Suppressor macrophage treated with lipopolysaccharide for 1 hour (primary cell): ENCODE measurements at places on chromosomes 3 and 15.
A peak's percentile ranks its signal among the peaks of the same experiment; 100 is the strongest.

DNA sequence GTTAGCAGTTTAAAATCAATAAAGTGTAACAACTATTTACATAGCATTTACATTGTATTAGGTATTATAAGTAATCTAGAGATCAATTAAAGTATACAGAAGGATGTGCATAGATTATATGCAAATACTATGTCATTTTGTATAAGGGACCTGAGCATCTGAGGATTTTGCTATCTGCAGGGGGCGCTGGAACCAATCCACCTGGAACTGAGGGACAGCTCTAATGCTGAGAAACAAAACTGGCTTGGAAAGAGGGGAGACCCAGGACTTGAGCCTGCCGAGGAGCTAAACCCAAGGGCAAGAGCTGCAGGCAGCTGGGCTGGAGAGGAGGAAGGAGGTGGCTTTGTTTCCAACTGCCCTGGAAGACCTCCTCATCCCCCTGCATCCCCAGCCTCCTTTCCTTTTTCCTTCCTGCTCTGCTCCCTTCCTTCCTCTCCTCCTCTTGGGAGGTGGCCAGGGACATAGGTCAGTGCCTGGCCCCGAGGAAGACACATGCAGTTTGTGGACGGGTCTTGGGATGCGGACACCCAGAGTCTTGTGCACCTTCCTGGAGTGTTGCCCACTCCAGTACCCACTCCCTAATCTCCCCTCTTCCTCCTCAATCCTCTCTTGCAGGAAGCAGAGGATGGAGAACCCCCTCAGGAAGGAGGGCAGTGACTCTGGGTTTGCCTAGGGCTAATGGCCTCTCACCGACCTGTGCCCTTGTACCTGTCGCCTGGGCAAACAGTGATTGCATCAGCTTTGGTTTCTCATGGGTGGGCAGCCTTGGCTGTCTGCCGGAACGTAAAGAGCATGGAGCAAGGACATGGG, 825 bp upstream of the RTP3 start:
- no peak for DNase-seq

- DNase-seq = peak; percentile 80
Observed at GRCh38 chr3:23985747-23986544, 40.9 kb downstream of the NR1D2 start.

DNA sequence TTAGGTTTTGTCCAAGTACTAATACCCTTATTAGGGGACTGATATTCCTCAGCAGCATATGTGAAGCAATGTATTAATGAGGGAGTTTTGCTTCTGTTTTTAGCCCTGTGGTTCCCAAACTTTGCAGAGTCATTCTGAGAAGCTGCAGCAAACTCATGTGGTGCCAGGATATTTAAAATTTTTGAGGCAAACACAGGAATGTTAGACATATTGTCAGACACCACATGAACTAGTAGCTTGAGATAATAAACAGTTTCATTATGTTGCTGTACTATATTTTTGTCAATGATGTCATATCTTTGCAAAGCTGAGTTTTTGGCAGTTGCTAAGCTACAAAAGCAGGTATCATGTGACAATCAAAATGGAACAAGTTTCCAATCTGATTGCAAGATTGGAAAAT, 36.6 kb downstream of the ATP6V1A start:
- DNase-seq = peak; percentile 83

- DNase-seq = no peak
Observed at GRCh38 chr3:95654570-95655362, 1159.6 kb upstream of the EPHA6 start.

DNA sequence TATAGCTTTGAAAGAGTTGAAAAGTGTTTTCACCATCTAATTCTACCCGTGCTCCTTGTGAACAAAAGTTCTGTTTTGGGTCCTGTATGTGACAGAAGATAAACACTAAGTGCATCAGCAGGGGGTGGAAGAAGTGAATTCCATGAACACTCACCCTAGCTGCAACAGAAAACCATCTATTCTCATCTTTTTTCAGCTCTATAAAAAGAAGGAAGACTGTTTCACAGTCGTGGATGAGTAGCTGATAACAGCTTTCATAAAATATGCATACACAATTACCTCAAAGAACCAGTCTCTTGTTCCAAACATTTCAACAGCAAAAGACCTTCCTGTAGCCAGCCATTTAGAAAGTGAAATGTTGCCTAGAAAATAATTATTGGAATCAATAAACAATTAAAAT, 281.7 kb upstream of the RASGRP1 start:
- no peak for DNase-seq

- DNase-seq = no peak
Observed at GRCh38 chr3:25133588-25133987, 294.5 kb upstream of the RARB start.

DNA sequence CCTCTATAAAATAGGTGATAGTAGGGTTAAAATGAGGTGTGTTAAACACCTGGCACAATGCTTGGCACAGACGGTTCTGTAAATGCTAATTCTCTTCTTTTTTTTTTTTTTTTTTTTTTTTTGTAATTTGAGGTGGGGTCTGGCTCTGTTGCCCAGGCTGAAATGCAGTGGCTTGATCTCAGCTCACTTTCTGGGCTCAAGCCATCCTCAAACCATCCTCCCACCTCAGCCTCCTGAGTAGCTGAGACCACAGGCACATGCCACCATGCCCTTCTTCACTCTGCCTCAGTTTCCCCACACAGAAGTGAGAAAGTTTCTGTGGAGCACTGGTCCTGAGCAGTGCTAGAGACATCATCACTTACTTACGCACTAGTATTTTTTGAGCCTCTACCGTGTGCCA, 57.4 kb downstream of the SLC6A6 start:
- DNase-seq = no peak

DNA sequence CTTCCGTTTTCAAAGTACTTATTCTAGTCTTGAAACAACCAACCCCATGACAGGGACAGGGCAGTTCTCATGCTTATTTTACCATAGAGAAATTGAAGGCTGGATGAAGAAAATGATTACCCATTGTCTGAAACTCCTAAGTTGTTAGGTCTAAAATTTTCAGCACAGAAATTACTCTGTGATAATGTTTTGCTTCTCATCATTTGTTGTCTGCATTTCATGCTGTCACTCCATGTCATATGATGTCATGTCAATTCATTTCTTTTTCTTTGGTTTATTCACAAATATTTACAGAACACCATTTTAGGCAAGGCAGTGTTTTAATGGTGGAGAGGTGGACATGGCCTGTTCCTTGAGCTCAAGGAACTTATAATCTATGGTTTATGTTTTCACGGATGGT, 98.2 kb upstream of the RASGRP1 start:
- no peak for DNase-seq

DNA sequence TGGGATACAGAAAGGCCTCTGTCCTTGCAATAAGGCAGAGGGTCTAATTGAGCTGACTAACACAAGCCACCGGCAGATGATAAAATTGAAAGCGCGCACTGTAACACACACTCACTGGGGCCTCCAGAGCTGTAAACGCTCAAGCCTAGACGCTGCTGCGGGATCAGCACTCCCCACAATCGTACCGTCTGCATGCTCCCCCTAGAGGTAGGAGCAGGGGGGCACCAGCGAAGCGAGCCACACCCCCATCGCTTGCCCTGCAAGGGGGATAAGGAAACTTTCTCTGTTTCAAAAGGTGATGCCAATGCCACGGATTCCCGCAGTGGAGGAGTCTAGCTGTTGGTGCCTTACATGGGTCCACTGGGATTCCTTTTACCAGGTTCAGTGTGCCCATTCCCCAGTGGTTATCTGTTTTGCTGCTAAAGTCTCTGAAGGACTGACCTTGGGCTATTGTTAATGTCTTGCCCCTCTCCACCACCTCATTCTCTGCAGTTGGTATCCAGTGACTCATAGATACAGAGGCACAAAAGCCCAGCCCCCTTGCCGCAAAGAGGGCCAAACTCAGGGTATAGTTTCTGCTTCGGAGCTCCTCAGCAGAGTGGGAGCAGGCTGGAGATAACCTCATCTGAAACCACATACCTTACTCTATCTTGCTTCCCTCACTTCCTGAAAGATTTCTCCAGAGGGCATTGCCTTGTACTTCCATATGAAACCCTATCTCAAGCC, 139.3 kb upstream of the KBTBD8 start:
- DNase-seq = no peak

DNA sequence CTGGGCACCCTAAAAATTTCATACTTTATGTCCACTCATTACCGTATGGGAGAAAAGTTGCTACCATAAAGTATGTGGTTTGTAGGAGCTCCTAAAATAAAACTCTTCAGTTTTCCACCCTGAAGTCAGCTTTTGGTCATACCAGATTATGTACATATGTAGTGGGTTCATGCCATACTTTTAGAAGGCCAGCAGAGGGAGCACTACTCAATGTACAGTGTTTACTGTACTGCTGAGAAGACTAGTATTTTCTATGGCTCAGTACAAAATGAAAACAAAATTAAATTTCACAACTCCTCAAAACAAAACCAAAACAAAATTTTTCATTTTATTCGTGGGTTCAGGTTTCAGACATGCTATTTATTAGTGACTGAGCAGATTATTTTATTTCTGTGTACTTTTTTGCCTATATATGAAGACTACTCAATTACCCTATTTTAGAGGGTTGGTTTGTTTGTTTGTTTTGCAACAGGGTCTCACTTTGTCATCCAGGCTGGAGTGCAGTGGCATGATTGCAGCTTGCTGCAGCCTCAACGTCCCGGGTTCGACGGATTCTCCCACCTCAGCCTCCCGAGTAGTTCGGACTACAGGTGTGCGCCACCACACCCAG, 24.3 kb downstream of the NXPE3 start:
- peak; percentile 90 for DNase-seq

DNA sequence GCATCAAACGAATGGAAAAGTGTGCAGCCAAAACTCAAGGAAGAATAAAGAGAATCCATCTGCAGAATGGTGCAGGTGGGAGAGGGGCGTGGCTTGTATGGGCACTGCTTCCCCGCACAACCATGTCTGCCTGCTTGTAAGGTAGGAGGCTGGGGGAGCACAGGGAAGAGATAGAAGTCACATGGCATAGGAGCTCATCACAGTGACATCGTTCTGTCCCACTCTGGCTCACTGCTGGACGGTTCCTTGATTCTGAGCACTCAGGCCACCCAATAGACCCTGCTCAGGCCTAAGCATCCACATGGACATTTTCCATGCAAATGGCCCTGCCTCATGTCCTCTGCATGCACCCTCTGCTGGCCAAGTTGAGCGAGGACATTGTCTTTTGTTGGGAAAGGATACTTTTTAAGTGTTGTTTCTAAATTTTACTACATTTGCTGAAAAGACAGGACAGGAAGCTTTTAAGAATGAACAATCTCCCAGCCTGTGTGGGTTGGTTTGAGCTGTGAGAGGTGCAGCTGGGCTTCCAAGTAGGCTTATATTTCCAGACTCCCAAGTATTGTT, 3.1 kb downstream of the MYLK start:
- DNase-seq = no peak

- no peak for DNase-seq
Observed at GRCh38 chr15:74636984-74637383, 21.3 kb downstream of the CLK3 start.

GRCh38 chr3:54163441-54163840, 41.1 kb downstream of the CACNA2D3 start:
- DNase-seq = no peak

DNA sequence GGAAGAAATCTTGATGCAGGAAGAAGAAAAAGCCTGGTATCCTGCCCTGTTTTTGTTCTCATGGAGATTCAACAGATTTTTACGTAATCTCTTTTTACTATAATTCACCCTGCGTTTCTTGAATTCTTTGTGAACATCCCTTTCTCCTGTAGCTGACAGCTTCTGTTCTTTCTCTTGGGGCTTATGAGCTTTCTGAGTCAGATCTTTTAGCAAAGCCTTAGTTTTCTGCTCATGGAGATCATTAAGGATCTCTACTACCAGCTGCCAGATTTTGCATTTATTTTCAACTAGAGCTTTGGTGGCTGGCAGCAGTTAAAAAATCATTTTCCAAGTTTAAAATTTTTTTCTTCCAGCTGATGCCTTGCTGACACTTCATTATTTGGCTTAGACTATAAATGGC, 51.6 kb downstream of the MOBP start:
- DNase-seq = no peak

DNA sequence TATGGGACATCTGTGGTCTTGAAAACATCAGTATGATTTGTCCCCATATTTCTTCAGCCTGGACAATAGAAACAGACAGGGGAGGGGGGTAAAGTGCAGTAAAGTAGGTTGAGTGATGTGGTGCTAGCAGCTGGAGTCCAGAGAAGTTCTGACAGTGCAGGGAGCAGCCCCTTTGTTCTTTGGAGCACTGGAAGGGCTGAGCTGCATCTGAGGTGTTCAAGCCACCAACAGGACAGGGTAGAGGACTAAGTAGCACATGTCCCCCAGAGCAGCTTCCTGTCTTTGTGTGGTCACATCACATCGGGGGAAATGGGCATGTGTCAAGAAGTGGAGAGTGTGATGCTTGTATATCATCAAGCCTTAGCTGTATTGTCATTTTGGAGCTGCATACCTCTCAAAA, 12.1 kb downstream of the MRPS22 start:
- DNase-seq = no peak

DNA sequence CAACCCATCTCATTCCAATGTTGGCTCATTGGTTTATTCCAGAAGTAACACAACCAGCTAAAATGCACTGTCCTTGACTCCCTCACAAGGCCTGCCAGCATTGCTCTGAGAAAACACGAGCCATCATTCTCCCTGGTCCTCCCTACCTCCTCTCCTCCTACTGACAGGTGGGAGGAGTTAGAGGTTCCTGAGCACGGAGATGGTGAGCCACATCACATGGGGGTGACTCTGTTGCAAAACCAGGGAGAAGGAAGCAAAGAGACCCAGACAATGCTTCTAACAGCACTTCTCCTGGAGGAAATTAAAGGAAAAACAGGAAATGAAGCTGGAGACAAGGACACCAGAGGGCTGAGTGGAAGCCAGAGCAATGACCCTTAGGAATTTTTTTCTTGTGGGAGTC, 667.4 kb downstream of the NTRK3 start:
- DNase-seq = no peak
